ENCODE measurements at places on chromosomes 16 and 17. TPM values are rescaled to one million over a fixed set of nuclear protein-coding genes. Genes with fewer than 3 reads are reported as not detected.

NUPR1 gene
- 2.2 TPM for total RNA-seq

CSH2 gene
- not detected for total RNA-seq

SPAG5 gene
- 94.9 TPM for total RNA-seq

KRTAP2-2 gene
- 1.2 TPM for total RNA-seq

LGALS9B gene
- 0.20 TPM for total RNA-seq

KRTAP4-5 gene
- not detected for total RNA-seq

MYH10 gene
- total RNA-seq: 39.2 TPM

KCNJ18 gene
- not detected for total RNA-seq

MEIOC gene
- total RNA-seq: not detected

TPSG1 gene
- total RNA-seq: not detected

PRRT2 gene
- total RNA-seq: 4.0 TPM

SYNGR2 gene
- 148 TPM for total RNA-seq

CLEC18B gene
- total RNA-seq: 2.1 TPM

EFCAB5 gene
- total RNA-seq: 0.17 TPM

XYLT1 gene
- 4.5 TPM for total RNA-seq

CTF1 gene
- 1.4 TPM for total RNA-seq

BEAN1 gene
- 0.61 TPM for total RNA-seq

RNF222 gene
- total RNA-seq: not detected

ADGRG1 gene
- total RNA-seq: 36.4 TPM

HAS3 gene
- 140 TPM for total RNA-seq

WNT3 gene
- 5.5 TPM for total RNA-seq

CCR7 gene
- 0.69 TPM for total RNA-seq

IGSF6 gene
- total RNA-seq: not detected

WBP2 gene
- 132 TPM for total RNA-seq

PRAC2 gene
- total RNA-seq: not detected

All from HCT116 (cell line).